ENCODE measurements at places on chromosomes 13 and 19. TPM values are rescaled to one million over a fixed set of nuclear protein-coding genes. Genes with fewer than 3 reads are reported as not detected.

GRCh38 chr19:46369817-46370216 is 22.9 kb downstream of the PPP5C start:
- DNase-seq = no peak

Gene ZNF8
- total RNA-seq = 20.0 TPM

Gene PLPPR3
- total RNA-seq = 50.9 TPM

Gene MUC16
- not detected for total RNA-seq

Gene GPR12
- 0.14 TPM for total RNA-seq

DNA sequence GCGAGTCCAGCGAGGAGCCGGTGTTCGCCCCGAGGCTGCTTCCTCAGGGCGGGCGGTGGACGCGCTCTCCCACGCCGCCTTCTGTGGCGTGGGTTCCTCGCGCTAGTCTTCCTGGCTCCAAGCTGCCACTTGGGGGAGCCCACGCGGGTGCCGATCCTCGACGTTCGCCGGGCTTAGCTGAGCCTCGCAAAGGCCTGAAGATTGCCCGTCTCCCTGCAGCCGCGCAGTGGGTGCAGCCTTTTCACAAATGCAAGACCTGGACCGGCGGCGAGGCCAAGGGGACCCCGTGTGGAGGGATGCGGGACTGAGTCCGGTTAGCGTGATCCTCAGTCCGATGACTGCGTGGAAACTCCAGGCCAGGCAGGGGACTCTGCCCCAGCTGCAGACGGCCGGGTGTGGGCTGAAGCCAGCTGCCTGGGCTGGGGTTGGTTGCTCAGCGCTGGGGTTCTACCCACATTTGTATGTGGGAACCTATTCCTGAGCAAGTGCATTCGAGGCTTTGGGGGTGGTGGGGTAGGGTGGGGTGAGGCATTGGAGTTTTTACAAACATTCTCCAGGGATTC is 16.6 kb upstream of the LRP3 start:
- peak; percentile 62 for DNase-seq

DNA sequence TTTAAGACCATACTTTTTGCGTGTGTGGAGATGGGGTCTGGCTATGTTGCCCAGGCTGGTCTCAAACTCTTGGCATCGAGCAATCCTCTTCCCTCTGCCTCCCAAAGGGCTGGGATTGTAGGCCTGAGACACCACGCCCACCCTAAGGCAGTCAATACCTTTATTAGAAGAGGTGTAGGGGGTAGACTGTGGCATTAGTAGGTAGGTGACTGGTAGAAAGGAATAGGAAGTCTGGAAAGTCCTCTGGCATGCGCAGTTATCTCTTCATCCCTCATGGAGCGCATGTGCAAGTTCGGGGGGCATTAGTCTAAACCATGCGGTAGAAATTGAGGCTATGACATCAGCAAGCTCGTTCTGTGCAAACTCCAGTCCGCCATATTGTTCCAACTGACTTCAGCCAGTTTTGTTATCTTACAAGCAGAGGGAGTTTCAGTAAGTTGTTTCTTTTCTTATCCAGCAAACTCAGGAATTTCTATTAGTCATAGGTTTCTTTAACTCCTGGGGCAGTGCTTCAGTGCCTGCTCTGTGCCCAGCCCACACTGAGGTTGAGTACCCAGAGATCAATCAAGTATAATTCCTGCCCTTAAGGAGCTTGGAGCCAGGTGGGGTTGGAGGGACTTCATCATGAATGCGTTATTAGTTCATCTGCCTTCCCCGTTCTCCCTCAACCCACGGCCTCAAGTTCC is 7.3 kb upstream of the RANBP3 start:
- no peak for DNase-seq

GRCh38 chr13:112456138-112457056 is 80.2 kb downstream of the SPACA7 start:
- DNase-seq = no peak

DNA sequence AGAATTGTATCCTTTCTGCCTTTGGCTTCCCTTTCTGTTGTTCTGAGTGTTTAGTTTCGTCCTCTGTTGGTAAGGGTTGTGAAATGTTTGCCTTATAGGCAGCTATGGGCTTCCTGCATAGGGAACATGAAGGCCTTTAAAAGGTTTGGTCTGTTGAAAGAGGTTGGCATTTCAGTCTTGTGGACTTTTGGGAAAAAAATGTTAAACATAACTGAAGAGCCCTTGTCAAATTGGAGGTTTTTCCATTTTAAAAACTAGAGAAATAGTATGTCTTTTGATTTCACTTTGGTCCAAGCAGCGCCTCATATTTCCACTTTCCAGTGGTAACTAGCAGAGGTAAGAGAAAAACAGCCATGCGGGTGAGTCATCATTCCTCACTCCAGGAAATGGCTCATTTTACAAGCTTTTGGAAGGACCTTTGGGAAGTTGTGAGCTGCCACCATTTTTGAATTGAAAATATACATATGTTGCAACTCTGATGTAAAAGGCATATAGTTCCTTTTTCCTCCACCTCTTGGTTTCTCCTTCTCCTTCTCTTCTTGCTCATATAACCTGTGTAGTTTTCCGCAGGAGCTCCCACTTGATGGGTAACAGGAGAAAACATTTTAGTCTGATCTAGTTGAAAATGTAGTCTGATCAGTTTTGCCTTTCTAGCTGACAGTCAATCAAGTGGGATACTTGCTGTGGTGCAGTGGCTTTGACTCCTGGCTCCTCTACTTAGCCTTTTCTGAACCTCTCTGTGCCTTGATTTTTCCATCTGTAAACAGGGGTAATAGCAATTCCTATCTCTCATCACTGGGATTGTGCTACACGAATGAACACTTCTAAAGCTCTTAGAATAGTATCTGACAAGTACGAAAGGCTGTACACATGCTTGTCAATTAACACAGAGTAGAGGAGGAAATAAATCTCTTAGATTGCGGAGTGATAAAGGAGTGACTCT is 23.0 kb downstream of the GPC6 start:
- DNase-seq = no peak

- no peak for DNase-seq
Observed at GRCh38 chr13:83877651-83878355, 4.5 kb downstream of the SLITRK1 start.

Gene AKT2
- total RNA-seq = 150 TPM

Gene KLC3
- total RNA-seq = not detected

Measured in neural crest cell (in vitro differentiated cells).